ENCODE measurements at places on chromosomes 13 and 19.

DNA sequence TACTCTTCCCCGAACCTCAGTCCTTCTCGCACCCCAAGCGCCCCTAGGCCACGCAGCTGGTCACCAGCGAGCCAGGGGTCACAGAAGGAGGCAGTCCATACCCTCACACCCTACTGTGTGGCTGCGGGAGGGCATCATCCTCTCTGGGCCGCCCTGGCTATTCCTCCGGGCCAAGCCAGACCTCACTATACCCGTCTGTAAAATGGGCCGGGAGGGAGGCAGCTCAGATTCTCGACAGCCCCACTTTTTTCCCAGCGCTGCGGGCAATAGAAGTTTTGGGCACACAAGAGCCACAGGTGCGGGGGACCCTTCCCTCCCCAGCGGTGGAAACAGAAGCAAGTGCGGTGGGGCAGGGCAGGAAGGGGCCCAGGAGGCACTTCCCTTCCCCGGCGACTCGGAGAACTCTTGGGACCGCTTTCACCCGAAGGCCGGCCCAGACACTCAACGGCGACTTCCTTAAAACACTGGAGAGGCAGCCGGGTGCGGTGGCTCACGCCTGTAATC, 5.6 kb upstream of the ARRDC2 start:
- no peak for DNase-seq

DNA sequence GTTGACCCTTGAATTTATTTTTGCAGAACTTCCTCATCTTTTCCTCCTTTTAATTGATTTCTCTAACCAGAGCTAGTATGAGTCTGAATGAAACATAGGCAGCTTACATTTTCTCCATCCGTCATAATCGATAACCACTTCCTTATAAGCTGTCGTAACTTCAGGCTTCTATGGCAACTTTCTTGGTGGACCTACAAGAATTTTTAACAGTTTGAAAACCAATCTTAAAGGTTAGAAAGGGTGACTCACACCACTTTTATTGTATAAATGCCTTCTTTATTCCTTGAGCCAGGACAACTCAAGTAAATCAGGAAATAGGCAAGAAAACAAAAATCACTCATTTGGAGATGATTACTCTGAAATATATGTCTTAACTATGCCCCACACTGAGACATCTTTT, 105.7 kb upstream of the KL start:
- DNase-seq, result no peak

GRCh38 chr13:45733361-45733760, 31.2 kb downstream of the CBY2 start:
- DNase-seq, result no peak

GRCh38 chr13:91576590-91576989, 178.2 kb downstream of the GPC5 start:
- no peak for DNase-seq

DNA sequence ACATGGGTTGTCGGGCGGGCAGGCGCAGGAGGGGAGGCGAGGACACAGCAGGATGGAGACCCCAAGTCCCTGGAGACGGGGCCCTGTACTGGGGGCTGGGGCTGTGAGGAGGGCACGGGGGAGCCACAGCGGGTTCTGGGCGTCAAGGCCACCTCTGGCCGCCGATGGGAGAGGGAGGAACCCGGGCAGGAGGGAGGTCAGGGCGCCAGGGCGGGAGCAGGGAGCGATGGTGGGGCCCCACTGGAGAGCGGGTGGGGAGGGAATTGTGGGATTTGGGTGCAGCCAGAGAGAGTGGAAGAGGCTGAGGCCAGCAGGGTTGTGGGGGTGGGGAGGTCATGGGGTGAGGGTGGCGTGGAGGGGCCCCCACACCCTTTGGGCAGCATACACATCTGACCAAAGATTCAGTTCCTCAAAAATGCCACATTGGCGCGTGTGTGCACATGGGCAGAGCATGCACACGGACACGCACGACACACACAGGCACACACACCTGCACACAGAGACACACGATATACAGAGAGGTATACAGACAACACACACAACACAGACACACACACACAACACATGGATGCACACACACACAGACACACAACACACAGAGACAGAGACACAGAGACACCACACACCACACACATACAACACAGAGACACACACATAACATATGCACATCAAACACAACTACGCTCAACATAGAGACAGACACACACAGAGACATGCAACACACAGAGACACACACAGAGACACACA, 54.9 kb downstream of the AP1M1 start:
- DNase-seq, result no peak

GRCh38 chr13:102276404-102276803, 125.4 kb downstream of the FGF14 start:
- DNase-seq, result no peak

- DNase-seq, result peak; percentile 83
These were observed 1.2 kb downstream of the RABAC1 start for GRCh38 chr19:41957838-41958366.

- peak; percentile 59 for DNase-seq
These were observed 313.1 kb upstream of the MAB21L1 start for GRCh38 chr13:35789335-35790165.

DNA sequence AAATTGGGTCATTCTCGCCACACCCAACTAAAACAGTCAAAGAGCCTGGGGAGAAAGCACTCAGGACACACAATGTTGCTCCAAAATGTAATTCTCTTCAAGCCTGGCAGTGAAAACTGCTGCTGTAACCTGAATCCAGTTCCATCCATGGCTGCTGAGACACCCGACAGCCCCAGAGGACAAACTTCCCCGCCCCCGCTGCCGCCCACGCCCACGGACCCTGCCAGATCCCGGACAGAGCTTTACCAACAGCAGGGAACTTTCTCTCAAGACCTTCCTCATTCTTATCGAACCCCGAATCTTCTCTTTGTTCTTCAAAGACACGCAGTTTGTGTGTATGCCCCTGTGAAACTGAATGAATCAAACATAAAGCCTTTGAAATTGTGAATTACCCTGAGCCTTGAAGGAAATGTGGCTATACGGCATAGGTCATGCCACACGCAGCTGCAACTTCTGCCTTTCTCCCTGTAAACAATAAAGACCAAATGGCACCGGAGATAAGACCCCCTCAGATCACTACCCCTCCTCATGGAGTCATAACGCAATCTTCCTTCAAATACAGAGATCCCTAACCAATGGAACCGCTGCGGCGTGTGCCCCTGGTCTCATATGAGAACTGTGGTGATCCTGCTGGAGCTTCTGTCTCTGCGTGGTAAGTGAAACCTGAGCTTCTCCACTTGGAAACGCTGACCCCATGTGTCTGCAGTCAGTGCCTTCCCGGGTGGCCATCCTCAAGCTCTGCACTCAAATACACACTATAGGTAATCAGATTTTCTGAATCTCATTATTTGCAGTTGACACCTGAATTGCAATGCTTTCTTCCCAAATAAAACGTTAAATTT, 4.8 kb upstream of the LAMP1 start:
- no peak for DNase-seq

DNA sequence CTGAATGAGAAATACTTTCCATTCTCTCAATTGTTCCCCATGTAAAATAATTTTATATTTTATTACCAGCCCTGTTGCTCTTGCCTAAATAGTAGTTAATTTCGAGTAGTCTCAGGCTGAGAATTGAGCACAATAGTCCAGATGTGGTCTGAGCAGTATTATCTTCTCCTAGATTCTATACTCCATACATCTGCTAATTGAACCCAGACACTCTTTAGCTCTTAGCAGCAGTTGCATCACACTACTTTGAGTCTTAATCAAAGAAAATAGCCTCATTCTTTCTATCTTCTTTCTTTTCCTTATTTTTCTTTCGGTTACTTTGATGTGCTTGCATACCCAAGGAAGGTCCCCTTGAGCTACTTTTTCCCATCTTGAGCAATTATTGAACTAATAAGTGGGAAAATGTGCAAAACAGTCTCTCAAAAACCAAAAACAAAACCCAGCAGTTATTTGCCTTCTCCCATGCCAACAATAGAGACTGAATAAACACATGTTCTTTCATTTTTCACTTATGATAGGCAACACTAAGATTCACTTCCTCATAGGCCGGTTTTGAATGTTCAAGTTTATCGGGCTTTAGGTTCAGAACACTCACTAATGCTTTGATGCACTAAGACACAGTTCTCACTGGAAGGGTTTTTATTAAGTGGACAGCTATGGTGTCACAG, 204.5 kb downstream of the POU4F1 start:
- no peak for DNase-seq

DNA sequence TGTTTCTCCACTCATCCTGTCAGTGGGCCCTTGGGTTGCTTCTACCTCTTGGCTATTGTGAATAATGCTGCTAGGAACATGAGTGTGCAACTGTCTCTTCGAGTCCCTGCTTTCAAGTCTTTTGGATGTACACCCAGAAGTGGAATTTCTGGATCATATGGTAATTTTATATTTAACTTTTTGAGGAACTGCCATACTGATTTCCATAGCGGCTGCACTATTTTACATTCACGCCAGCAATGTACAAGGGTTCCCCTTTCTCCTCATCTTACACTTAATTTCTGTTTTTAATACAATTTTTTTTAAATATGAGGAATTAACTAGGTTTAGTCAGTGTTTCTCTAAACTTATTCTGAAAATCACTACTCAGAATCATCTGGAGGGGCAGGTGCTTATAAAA, 24.2 kb upstream of the SLC46A3 start:
- DNase-seq, result no peak

- no peak for DNase-seq
These were observed at the start of gene TOMM40 for GRCh38 chr19:44891016-44891882. Gene TOMM40 (plus strand): TSS chr19:44891254. CDS start chr19:44891416, 162 bp downstream.

GRCh38 chr13:33617055-33617454, 200.9 kb upstream of the RFC3 start:
- no peak for DNase-seq

DNA sequence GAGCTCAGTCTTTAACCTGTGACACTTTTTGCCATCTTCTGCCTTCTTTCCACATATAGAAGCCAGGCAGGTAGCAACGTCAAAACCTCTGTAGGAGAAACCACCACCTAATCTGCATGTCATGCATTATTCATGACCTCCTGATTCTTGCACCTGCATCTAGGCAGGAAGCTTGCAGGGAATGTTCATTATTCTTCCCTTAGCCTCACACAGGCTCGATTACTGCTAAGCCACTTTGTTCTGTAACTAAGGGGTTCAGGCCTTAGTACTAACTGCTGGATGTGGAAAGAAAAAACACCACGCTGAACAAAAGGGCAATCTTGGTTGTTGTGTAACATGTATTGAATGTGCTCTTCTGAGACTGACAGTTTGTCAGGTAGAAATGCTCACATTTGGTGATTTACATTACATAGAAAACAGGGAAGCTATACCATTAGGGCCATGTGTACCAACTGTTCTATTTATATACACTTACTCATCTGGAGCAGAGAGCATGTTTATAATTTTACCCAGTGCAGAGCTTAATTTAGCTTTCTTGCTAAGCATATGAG, 366.9 kb downstream of the KLF12 start:
- DNase-seq, result peak; percentile 7

DNA sequence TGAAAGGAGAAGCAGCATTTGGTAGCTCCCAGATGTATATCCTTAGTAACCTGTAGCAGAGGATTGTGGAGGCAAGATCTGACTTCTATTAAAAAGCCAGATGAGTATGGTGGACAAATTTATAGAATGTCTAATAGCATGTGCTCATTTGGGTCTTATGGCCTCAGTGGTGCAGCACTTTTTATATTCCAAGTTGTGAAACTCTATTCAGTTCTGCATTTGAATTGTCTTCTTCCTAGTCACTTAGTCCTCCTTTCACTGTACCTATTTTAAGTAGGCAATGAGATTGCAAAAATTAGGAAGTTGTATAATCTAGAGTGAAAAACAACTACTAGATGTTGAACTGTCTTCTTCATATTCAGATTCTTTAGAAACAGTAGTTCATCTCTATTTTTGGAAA, 412.5 kb upstream of the PCDH9 start:
- DNase-seq, result no peak

DNA sequence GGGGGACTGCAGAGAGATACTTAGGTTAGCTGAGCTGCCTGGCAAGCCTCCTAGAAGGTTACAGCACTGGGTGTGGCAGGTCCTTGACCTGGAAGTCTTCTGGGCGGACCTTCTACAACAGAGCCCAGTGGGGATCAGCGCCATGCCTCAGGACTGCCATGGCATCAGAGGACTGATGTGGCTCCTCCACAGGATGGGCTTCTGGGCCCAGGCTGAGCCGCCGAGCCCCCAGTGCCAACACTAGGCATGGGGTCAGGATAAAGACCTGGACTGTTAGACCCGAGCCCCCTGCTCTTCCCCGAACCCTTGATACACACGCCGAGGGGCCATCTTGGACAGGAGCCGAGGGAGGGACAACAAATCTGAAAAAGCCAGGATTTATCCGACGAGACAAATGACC, 64.0 kb upstream of the SOX21 start:
- no peak for DNase-seq

- no peak for DNase-seq
These were observed 22.2 kb downstream of the NFIX start for GRCh38 chr19:13017306-13018034.

DNA sequence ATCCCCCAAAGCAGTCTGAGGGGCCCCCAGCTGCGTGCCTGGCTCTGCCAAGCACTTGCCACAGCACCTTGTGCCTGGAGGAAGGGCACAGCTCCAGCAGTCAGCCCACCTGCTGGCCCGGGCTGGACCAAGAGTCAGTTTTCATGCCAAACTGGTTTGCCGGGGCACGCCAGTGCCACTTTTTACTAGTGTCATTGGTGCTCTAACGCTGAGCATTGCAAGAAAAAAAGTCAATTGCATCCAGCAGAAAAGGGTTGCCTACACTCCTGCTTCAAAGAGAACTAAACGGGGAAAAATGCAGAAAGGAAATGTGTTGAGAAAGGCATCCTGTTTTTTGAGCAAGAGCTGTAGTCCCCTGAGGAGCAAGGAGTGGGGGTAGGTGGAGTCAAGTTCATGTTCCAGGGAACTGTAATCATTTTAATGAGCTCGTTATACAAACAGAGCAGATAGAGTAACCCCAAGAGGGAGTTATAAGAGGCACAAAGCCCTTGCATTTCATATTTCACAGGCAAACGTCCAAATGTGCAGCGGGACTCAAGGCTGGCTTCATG, 68.4 kb downstream of the F2RL3 start:
- no peak for DNase-seq

GRCh38 chr13:111590796-111591195, 270.4 kb downstream of the TEX29 start:
- no peak for DNase-seq

GRCh38 chr13:67140006-67140405, 90.1 kb downstream of the PCDH9 start:
- no peak for DNase-seq

DNA sequence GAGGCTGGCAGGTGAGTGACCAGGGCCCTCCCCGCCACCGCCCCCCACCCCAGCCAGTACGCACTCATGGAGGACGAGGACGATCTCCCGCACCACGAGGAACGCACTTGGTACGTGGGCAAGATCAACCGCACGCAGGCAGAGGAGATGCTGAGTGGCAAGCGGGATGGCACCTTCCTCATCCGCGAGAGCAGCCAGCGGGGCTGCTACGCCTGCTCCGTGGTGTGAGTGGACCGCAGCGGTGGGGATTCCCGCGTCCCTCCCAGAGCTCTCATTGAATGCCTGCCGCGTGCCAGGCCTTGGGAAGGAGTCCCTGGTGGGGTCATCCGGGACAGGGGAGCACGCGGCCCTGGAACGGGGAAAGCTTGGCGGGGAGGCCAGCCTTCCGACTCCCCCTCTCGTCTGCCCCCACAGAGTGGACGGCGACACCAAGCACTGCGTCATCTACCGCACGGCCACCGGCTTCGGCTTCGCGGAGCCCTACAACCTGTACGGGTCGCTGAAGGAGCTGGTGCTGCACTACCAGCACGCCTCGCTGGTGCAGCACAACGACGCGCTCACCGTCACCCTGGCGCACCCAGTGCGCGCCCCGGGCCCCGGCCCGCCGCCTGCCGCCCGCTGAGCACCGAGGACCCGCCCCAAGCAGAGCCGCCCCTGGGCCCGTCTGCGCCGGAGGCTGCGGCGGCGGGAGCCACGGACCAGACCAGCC, 4.8 kb upstream of the IFI30 start:
- no peak for DNase-seq
